Cerebellar cortex (tissue), 1 donor: ENCODE measurements at places on chromosomes 2 and 18.

- no peak for DNase-seq
These were observed 351.0 kb downstream of the SS18 start for GRCh38 chr18:25739376-25739775.

DNA sequence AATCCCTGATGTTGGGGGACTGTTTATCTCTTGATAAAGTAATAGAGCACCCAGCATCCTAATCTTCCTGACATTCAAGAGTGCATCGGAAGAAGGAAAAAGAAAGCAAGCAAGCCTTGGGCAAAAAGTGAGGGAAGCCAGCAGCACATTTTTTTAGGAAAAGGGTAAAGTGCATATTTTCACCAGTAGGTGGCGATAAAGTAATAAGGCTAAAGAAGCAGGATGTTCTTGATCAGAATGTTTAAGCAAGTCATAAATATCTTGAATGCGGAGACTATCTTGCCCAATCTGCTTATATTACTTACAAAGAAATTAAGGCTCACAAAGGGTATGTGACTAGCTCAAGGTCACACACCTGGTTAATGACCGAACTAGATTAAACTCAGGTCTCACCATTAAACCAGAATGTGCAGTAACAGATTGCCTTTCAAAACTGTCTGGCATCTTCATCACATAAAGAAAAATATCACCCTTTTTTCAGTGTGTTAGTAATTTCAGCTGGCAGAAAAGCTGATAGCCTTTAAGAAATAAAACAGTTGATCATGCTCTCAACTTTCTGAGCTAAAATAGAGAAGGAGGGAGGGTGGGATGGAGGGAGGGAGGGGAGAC lies 83.8 kb downstream of the VIT start:
- peak; percentile 70 for DNase-seq

GRCh38 chr2:44167311-44167907 lies 1.3 kb upstream of the PPM1B start:
- DNase-seq: no peak

GRCh38 chr2:71505086-71505769 lies 51.9 kb downstream of the DYSF start:
- peak; percentile 55 for DNase-seq

DNA sequence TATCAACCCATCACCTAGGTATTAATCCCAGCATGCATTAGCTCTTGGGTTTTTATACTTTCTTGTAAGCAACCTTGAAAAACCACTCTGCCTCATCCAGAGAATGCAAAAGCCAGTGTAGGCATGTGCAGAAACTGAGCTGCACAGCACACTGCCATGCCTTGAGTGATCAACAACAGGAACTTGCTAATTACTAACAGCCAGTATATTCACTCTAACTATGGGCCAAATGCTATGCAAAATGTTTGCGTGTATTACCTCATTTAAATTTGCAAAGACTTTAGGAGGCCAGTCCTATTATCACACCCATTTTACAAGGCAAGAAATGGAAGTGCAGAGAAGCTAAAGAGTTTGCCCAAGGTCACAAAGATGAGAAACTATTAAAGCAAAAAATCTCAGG lies 169.8 kb downstream of the PID1 start:
- DNase-seq: no peak

GRCh38 chr2:63755965-63756364 lies 85.7 kb upstream of the UGP2 start:
- DNase-seq: no peak

DNA sequence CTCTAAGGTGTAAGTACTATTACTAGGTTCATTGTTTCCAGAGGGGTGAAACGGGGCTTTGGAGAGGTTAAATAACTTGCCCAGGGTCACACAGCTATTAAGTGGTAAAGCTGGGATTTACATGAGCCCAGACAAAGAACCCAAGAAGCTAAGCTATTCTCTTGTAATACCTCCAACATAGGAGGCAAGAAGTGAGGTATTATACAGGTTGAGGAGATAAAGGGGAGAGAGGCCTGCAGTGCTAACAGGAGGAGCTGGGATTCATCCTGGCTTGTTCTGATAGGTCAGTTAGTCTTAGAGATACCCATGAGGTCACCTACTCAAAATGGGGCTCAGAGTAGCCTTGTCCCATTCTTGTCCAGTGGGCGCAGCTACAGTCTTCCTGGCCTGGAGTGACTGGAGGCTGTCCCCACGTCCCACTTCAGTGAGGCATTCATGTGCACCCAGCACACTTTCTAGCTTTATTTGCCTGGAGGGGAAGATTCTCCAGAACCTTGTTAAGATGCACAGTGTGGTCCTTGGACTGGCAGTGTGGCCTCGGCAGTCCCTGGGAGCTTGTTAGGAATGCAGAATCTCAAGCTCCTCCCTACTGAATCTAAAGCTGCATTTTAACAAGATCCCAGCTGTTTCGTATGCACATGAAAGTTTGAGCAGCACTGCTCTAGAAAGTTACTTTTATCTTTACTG lies 63.5 kb downstream of the MEIS1 start:
- no peak for DNase-seq

GRCh38 chr2:143916781-143917180 lies 603.1 kb downstream of the ZEB2 start:
- DNase-seq: no peak

- DNase-seq: peak; percentile 72
These were observed 44.4 kb downstream of the MYO3B start for GRCh38 chr2:170222298-170222697.
